ENCODE measurements at places on chromosomes 4 and X.

- DNase-seq, result no peak
Measured at GRCh38 chrX:37759878-37760418, 19.9 kb upstream of the CYBB start.

DNA sequence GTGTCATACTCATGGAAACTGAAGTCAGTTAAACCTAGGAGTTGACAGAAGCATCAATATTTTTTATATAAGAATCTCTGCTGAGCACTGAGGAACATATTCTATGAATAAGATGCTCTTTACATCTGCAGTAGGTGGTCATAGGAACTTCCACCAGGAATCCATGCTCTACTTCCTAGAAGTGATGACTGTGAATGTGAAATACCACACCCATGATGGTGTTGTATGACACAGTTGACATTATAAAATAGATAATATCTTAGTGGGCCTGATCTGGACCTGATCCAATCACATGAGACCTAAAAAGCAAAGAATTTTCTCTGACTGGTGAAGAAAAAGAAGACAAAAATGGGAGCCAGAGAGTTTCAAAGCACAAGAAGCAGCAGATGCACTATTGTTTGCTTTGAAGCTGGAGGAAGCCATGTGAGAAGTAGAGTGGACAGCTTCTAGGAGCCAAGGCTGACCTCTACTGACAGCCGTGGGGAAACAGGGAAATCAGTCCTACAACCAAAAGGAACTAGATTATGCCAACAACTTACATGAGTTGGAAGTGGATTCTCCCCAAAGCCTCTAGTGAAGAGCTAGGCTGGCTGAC, 68.6 kb upstream of the HS3ST1 start:
- no peak for DNase-seq

- DNase-seq, result no peak
Measured at GRCh38 chrX:9875801-9876200, 89.6 kb downstream of the SHROOM2 start.

DNA sequence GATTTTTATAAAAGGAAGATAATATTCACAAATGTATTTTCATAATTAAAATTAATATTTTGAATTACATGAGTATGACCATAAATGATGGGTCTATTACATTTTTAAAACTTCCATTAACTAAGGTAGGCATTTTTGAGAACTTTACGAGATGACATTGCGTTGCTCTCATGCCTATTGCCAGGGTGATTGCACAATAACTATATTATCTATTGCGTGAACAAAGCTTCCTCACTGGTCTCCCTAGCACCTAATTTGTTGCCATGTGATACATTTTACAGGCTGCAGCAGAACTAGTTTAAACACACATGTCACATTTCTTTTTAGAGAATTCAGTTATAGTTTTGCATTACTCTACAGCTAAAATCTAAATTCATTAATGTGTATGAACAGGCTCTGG, 289.7 kb upstream of the GRID2 start:
- no peak for DNase-seq

DNA sequence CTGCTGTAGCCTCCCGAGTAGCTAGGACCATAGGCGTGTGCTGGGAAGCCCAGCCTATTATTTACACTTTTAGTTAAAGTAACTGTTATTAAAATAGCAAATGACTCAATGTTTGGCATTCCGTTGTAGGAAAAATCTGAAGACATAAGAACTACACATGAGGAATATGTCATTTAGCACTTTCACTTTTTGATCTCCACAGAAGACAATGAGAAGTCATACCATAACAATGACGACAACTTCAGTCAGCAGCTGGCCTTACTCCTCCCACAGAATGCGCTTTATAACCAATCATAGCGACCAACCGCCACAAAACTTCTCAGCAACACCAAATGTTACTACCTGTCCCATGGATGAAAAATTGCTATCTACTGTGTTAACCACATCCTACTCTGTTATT, 6.7 kb downstream of the GPR34 start:
- DNase-seq, result no peak

- DNase-seq, result no peak
Measured at GRCh38 chrX:13123247-13123856, 78.9 kb upstream of the FAM9C start.

- no peak for DNase-seq
Measured at GRCh38 chr4:34679228-34679627, 1565.1 kb downstream of the ARAP2 start.

DNA sequence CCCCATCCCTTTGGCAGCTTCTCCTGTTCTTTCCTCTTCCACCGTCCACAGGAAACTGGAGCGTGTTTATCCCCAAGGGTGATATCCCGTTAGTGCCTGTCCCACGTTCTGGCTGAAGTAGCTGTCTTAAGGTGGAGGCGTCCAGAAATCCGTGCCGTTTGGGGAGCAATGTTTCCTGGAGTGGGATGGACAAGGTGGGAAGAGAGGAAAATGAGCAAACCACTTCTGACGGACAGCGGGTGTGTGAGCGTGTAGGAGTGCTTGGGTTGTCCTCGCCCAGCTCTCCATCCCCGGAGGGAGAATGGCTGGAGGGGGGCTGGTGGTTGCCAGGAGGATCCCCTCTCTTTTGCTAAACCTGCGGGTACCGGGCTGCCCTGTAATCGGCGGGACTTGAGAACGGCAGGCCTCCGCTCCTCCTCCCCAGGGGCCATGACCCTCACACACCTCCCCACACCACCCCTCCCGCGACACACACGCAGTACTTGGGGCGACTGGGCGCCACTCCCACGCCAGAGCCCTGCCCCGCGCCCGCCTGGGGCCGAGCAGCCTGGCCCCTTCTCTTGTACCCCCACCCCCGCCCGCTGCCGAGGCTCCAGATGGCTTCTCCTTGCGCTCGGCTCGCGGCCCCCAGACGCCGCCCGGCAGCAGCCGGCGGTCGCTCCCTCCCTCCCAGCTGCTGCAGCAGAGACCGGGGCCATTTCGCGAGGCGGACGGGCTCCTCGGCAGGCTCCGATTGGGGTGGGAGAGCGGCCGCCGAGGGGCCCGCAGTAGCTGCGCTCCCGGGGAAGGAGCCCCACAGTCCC, 13.9 kb upstream of the PRDM8 start:
- DNase-seq, result no peak

GRCh38 chr4:159105761-159106243, 2.9 kb downstream of the RAPGEF2 start:
- DNase-seq, result peak; percentile 1

Data from nephron progenitor cell (in vitro differentiated cells).